H1 (cell line): ENCODE measurements at places on chromosomes 4 and X. TPM values are rescaled to one million over a fixed set of nuclear protein-coding genes. Genes with fewer than 3 reads are reported as not detected.

DNA sequence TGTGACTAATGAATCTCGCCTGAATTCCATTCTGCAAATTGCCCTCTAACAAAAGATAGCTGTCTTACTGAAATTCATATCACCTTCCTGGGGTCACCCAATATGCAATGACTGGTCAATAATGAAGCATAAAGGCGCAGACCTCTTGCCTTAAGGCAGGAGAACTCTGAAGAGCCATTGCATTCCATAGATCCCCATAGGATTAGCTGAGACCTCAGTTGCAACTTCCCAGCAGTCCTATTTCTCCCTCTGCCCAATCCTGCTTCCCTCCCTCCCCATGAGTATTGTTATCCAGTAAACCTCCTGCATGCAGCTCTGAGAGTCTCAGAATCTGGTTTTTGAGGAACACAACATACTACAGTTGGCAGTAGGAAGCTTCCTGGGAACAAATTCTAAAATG, 396.5 kb downstream of the DCAF12L2 start:
- DNase-seq = no peak

DNA sequence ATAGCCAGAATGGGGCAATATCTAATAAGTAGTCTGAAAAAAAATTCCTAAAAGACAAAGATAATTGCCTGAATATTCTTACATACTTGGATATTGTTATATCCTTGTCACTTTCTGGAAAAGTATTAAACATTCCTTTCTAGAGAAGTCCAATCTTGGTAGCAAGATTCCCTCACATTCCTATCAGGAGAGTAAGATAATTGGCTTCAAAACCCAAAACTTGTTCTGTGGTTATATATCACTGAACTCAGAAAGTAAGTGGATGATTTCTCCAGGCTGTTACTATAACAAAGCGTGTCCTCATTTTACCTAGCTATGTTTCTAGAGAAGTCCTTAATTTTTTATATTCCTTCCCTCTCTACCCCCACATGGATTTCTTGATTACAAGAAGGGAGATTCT, 46.0 kb upstream of the TEX13A start:
- DNase-seq = no peak

The ATP2B3 gene
- total RNA-seq = 0.15 and 0.19 TPM in 2 replicates

GRCh38 chrX:13776387-13776786, 40.5 kb downstream of the GPM6B start:
- DNase-seq = no peak

DNA sequence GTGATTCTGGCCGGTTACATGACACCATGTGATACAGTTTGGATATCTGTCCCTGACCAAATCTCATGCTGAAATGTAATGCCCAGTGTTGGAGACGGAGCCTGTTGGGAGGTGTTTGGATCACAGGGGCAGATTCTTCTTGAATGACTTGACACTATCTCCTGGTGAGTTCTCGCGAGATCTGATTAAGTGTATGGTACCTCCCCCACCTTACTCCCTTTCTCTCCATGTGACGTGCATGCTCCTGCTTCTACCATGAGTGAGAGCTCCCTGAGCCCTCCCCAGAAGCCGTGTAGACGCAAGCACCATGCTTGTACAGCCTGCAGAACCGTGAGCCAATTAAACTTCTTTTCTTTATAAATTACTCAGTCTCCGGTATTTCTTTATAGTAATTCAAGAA, 23.6 kb downstream of the CPE start:
- DNase-seq = no peak
